ENCODE measurements at places on chromosomes 3 and 15. TPM values are rescaled to one million over a fixed set of nuclear protein-coding genes. Genes with fewer than 3 reads are reported as not detected.
A peak's percentile ranks its signal among the peaks of the same experiment; 100 is the strongest.

GRCh38 chr3:183975981-183976662 is 41.6 kb downstream of the ABCC5 start:
- no peak for DNase-seq

DNA sequence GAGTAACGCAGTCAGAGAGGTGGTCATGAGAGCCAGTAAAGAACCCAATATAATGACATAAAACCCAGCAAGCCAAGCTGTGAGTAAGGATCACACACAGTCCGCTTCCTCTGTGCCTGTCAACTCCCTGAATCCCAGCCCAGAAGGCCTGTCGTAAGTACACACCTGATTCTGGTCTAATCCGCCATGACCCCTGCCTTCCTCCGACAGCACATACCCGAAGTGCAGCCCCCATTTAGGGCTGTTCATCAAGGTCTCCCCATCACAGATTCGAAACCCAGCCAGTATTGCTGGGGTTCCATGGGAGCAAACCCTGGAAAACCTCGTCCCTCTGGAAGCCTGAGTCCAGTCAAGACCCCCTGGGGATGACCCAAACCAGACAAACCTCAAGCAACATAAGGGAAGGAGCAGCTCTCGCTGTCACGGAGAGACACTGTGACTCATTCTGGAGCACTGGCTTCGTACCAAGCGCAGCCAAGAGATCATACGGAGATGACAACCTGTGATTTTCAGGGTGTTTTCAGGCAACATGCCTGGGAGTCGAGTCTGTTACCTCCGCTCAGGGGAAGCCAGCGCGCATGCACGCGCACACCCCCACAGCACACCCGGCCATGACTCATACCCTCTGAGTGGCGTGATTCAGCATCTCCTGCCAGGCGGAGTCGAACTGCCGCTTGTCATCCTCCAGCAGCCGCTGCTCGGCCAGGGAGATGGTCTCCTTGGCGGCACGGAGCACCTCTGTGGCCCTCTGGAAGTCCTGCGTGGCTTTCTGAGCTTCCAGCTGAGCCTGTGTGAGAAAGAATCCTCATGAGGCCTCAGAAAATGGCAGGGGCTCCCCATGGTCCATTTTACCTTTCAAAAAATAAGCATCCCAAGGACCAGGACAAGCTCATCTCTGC is 63.0 kb downstream of the SH3BP5 start:
- DNase-seq = peak; percentile 98

DNA sequence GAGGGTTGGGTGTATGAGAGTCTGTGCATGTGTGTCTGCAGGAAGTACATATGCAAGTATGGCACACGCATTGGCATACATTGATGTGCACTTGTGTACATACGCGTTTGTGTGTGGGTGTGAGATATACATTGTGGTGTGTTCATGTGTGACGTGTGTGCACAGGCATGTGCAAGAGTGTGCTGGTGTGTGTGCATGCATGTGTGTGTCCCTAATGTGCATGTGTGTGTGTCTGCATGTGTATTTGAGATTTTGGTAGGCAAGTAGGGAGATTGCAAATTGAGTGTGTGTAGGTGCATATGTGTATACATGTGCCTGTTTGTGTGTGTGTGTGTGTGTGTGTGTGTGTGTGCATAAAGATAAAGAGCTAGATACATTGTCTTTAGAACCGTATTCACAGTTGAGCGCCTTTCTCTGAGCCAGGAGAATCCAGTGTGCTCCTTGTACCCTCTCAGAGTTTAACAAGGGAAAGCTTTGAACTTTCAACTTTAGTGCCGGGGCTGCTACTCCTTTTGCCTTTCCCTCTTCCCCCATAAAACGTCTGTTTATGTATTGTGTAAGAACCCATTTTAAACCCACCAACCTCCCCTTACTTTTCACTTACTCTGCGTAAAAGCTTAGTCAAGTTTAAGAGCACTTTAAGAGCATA is 152.4 kb upstream of the CHL1 start:
- DNase-seq = no peak

GRCh38 chr3:24533561-24534193 is 39.0 kb upstream of the THRB start:
- DNase-seq = no peak

The MAGI1 gene
- polyA plus RNA-seq = not detected

The TTLL13 gene
- 0.08 TPM for polyA plus RNA-seq

- no peak for DNase-seq
Measured at GRCh38 chr3:123758081-123758564, 126.0 kb downstream of the MYLK start.

- no peak for DNase-seq
Measured at GRCh38 chr3:167773584-167773983, 38.1 kb downstream of the SERPINI1 start.

- peak; percentile 80 for DNase-seq
Measured at GRCh38 chr15:99502182-99502581, 63.6 kb upstream of the MEF2A start.

The CALML4 gene
- polyA plus RNA-seq = 44.5 TPM

DNA sequence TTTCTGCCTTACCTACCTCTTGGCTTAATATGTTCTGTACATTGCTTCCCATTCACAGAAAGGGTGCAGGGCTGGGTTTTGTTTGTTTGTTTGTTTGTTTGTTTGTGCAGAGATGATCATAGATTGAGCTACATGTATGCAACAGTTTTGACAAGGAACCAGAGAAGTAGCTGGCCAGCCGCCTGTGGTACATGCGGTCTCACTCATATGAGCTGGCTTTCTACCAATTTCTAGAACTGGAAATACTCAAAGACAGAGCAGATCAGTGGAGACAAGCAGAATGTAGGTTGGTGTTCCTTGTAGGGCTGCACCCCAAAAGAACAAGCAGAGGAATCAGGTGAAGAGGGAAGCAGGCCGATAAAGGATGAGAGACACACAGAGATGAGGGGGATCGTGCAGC is 502.7 kb downstream of the SOX2 start:
- DNase-seq = no peak

DNA sequence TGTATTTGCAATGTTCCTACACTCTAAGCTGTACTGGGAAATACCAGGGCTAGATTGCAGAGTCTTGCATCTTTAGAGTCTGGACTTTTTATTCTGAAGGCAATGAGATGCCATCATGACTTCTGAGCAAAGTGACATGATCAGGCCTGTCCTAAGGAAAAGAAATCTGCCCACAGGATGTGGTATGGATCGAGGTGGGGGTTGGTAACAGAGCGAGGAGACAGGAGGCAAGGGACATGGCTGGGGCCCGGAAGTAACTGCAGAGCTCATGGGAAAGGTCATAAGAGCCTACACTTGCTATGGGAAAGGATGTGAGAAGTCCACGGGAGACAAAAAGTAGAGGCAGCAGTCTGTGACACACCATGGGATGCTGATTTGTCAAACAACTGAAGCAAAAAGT is 121.5 kb downstream of the OXNAD1 start:
- DNase-seq = no peak

The ZIC4 gene
- polyA plus RNA-seq = not detected

The CHRNA5 gene
- not detected for polyA plus RNA-seq

The CAPN7 gene
- polyA plus RNA-seq = 11.7 TPM

The CYP8B1 gene
- not detected for polyA plus RNA-seq

DNA sequence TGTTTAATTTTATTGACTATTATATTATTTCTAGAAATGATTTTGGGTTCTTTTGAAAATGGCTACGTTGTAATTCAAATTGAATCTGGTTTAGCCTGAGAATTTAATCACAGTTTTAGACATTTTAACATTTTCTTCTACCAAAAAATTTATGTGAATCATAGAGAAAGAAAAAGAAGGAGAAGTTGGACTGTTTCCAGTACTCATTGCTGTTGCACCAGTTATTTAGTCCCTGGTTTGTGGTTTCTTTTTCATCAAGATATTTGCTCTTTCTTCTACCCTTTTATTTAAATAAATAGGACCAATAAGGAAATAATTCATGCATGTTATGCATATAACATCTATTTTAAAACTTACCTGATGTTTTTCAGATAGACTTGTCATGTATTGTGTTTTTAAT is 1337.1 kb downstream of the ROBO1 start:
- no peak for DNase-seq

The SLCO2A1 gene
- not detected for polyA plus RNA-seq

GRCh38 chr3:70824078-70824477 is 511.6 kb upstream of the MDFIC2 start:
- no peak for DNase-seq

GRCh38 chr3:143847787-143848631 is at the start of gene SLC9A9:
TSS of gene SLC9A9 (minus strand) at chr3:143848468. CDS start at chr3:143848322, 146 bp downstream.
- peak; percentile 67 for DNase-seq

The SENP8 gene
- 0.19 TPM for polyA plus RNA-seq

The CCR9 gene
- not detected for polyA plus RNA-seq

The ANKDD1A gene
- 0.49 TPM for polyA plus RNA-seq

- peak; percentile 46 for DNase-seq
Measured at GRCh38 chr3:46998121-46998851, 18.8 kb downstream of the NBEAL2 start.

GRCh38 chr15:99438224-99438585 is 127.6 kb upstream of the MEF2A start:
- no peak for DNase-seq

GRCh38 chr15:80755885-80756284 is 23.3 kb upstream of the CEMIP start:
- DNase-seq = no peak

The TM4SF4 gene
- not detected for polyA plus RNA-seq

The C2CD4B gene
- polyA plus RNA-seq = not detected
